ENCODE measurements at places on chromosomes 2 and 18.

DNA sequence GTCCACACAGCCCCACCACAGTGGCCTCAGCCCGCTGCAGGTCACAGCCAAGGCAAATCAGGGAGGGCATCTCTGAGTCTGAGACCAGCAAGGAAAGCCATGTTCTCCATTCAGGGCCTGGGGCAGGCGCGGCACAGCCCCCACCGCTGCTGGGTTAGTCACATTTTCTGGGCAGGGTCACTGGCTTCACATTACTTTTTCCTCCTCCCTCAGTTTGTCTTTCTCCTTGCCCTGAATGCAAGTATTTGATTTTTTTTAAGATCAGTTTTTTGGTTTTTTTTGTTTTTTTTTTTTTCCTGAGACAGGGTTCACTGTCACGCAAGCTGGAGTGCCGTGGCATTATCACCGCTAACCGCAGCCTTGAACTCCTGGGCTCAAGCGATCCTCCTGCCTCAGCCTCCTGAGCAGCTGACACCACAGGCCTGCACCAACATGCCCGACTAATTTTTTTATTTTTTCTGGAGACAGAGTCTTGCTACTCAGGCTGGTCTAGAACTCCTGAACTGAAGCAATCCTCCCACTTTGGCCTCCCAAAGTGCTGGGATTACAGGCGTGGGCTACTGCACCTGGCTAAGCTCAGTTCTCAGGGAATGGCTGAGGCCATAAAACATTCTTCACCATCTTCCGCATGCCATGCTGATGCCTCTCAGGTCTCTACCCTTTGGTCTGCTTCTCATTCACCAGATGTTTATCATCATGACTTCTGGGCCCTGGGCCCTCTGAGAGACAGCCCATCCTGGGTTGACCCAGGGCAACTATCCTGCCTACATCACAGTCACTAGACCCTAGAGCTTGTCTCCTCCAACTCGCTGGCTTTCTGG lies 628 bp upstream of the CAPG start:
- no peak for DNase-seq

DNA sequence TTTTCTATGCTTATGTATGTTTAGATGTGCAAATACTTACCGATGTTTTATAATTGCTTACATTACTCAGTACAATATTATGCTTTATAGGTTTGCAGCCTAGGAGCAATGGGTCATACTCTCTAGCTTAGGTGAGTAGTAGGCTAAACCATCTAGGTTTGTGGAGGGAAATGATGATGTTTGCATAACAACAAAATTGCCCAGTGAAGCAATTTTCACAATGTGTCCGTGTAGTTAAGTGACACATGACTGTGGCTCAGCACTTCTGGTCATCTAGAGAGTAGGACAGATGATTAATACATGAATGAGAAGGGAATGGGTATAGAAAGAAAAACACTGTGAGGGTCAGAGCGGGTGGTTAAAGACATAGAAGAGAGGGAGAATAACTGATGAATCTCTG lies 2116.2 kb upstream of the PIK3C3 start:
- no peak for DNase-seq

DNA sequence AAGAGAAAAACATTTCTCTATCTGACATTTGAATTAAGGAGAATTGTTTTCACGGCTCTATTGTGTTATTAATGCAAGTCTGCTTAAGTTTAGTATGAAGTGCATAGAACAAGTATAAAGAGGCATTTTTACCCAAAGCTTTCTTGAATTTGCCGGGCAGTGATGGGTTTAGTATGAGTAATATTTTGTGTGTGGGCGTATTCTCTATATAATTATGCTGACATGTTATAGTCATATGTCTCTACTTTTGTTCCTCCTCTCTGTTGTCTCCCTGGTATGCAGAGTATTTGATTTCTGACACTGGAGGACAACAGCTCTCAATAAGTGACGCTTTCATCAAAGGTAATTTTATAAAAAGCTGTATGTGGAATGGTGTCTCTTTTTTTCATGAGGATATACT lies 45.9 kb downstream of the PIKFYVE start:
- no peak for DNase-seq

GRCh38 chr2:158723921-158724802 lies 71.0 kb upstream of the DAPL1 start:
- DNase-seq, result no peak

- no peak for DNase-seq
Measured at GRCh38 chr18:13273800-13274199, 55.2 kb downstream of the LDLRAD4 start.

DNA sequence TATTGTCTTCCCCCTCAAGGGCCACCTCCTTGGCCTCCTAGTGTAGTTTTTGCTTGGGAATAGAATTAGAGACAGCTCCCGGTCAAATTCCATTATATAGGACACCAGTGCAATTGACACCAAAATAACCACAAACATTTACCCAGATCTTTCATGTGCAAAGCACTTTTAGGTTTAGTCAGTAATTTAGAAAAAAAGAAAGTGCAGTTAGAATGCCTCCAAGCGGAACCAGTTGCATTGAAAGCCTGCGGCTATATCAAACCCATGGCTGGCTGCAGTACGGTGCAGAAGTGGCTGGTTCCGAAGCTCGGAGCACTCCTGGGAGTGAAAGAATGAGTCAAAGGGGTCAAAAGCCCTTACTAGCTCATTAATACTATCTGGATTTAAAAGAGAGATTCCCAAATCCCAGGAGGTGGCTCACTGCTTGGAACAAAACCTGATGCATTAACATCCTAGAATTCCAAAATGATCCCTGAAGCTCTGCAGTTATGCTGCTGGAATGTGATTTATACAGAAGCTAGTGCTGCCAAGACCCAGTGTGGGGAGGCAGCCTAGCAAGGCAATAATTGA lies 432.2 kb upstream of the KLHL29 start:
- no peak for DNase-seq

DNA sequence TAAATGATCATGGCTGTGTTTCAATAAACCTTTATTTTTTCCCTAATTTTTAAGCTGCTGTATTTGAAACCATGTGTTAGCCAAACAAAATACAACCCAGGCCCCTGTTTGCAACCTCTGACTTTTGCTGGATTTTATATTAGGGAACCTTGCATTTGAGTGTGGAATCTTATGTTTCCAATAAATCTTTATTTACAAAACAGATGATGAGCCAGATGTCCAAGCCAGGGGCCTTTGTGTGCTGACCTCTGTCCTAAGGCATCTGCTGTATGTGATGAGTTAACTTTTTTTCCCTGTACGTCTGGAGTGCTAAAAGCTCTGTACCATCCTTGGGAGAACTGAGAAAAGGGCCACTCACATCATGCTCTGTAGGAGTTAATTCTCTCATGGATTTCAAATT lies 162.9 kb downstream of the TRIB2 start:
- DNase-seq, result no peak

GRCh38 chr18:56291294-56291693 lies 347.1 kb downstream of the TXNL1 start:
- DNase-seq, result no peak

- DNase-seq, result no peak
Measured at GRCh38 chr2:178523596-178524134, 43.4 kb downstream of the PLEKHA3 start.

- no peak for DNase-seq
Measured at GRCh38 chr2:15158100-15158499, 403.0 kb downstream of the NBAS start.

DNA sequence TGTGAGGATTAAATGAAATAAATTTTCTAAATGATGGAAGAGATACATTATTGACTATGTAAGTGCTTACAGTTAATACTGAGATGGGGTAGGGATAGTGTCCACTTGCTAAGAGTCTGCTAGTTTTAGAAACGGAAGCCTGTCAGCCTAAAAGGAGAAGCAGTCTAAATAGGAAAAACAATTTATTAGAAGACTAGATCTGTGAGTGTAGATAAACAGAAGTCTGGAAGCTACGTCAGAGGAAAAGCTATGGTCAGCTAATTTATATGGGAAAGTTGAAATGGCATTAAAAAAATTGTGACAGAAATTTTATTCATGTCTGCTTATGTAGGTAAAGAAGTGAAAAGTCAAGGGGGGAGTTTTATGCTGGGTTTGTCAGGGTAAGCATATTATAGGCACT lies 1338.4 kb upstream of the CHAC2 start:
- DNase-seq, result no peak

DNA sequence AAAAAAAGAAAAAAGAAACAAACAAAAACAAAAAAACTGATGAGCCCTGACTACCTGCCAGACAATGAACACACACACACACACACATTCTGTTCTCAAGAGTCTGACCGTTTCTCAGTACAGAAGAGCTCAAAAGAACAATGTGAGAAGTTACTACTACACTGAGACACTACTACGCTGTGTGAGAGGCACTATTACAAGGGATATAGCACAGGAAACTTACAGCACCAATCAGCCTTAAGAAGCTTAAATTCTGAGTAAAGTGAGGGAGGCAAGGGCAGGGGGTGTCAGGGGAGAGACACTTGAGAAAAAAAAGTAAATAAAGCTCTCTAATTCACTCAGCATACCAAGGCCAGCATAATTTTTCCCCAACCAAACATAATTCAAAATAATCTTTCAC lies 32.5 kb downstream of the WDR33 start:
- DNase-seq, result no peak

GRCh38 chr2:177908182-177908581 lies 164.4 kb downstream of the PDE11A start:
- no peak for DNase-seq

DNA sequence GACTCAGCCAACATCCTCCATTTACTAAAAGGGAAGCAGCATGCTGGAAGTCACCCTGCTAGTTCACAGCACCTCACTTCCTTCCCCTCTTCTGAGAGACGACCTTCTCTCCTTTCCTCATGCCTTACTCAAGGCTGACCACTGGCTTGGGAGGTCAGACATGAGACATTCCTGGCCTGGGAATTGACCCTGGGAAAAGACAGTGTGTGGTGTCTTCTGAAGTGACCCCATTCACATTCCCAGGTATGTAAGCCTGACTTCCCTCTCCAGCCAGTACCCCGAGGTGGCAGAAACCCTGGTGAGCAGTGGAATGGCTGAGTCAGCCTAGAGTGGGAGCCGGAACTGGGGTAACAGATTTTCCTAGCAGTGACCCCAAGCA lies 92.4 kb downstream of the PLB1 start:
- DNase-seq, result no peak

- no peak for DNase-seq
Measured at GRCh38 chr2:190628591-190629319, 20.1 kb upstream of the NAB1 start.

DNA sequence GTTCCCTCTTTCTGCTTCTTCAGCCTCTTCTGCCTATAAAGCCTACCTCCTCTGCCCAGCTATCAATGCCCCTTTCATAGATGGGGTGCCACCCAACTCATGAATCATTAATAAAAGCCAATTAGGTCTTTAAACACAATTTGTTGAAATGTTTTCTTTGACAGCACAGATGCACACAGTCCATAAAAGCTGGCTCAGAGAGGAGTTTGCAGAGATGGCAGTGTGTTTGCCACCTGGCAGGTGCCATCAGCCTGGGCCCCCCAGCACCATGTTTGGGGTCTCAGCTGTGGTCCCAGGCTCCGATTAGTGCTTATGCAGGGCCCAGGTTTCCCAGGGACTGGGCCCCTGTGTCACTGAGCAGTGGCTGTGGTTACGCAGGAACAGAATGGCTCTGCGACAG lies 7.9 kb upstream of the MC2R start:
- no peak for DNase-seq

GRCh38 chr2:177391822-177392372 lies 676 bp upstream of the AGPS start:
- no peak for DNase-seq

DNA sequence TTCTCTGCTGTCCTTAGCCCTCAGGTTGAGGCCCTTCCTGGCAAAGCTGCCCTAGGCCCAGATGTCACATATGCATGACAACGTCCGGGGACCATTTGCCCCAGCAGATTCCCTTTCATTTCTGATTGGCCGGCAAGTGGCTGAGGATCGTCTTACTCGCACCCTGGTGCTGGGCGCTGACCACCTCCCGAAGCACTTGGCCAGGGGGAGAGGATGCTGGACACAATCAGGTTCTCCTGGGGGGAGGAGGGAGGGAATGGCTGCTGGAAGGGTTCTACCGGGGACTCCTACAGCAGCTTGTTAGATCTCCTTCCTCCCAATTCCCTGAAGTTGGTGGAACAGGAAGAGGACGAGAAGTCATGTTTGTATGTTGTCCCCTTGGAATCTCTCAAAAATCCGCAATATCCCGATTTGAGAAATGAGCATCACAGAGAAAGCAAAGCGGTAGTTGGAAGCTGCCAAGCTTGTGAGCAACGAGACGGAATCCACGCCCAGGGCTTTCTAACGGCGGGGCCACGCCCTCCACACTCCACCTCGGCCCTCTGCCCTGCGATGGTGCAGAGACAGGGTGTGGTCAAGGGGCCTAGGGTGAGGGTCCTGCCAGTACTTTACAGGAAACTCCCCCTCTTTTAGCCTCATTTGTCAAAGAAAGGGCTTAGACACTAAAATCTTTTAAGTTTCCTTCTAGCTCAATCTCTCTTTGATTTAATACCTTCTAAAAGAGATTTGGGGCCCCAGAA lies 61.8 kb upstream of the YWHAQ start:
- DNase-seq, result no peak

GRCh38 chr2:231613663-231614558 lies 21.2 kb downstream of the TEX44 start:
- DNase-seq, result peak; percentile 34

DNA sequence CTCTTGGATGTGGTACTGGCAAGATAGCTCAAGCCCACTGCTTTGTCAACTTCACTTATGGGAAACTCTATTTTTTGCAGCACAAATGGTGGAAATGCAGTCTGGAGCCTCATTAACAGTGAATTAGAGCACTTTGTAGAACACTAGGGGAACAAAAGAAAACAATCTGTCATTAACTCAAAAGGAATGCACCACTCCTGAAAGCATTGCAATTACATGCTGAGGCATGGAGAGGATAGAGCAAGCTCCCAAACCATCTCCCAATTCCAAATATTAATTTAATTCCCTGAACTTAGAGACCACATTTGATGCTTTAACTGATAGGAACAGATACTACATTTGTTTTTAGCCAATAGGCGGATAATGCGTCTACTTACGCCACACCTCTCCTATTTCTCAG lies 32.8 kb upstream of the TANC1 start:
- no peak for DNase-seq

- no peak for DNase-seq
Measured at GRCh38 chr2:215636816-215637215, 200.9 kb upstream of the FN1 start.

GRCh38 chr2:133888107-133888506 lies 319.8 kb upstream of the NCKAP5 start:
- DNase-seq, result no peak

DNA sequence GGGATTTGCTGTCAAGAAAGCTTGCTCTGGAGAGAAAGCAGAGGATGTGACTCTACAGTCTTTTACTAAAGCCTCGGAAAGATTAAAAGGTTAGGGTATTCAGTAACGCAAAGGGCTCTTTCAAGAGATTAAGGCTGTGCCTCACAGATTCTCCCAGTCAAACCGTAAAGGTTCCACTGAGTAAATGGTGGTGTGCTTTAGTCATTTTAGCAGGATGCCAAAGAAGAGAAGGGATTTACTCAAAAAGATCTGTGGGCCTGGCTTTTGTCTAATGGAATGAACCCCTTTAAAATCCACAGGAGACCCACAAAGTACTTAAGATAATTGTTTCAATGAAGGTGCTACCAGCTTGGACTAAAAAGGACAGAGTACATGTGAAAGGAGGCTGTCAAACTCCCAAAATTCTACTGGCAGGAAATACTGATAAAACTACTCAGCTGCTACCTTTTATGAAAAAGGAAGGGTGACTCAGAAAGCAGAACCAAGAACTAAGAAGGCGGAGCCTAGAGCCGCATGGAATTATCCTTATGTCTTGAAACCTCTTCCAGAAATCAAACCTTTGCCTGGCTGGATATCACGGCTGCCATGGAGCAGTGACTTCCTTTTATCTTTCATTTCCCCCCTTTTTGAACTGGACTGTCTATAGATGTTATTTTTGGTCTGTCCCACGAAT lies 670.2 kb upstream of the ZEB2 start:
- DNase-seq, result no peak

GRCh38 chr2:191166756-191167445 lies 16.1 kb upstream of the STAT4 start:
- DNase-seq, result no peak

Measured in effector memory CD8-positive, alpha-beta T cell (primary cell).